Psoas muscle (tissue), 8 donors: ENCODE measurements at places on chromosomes 6 and 20. TPM values are rescaled to one million over a fixed set of nuclear protein-coding genes. Genes with fewer than 3 reads are reported as not detected.

Gene PAX1
- total RNA-seq: 0.84 TPM

Gene PRR18
- not detected for total RNA-seq

GRCh38 chr6:46052479-46052878 lies 36.8 kb upstream of the CLIC5 start:
- no peaks in the 10 kb centered on the region for H3K27me3 ChIP-seq
- DNase-seq: no peak
- no peak overlapping the region for H3K4me3 ChIP-seq
- H3K4me1 ChIP-seq: peaks cover 46% of the 10 kb centered on the region
- peak overlapping the region; percentile 92 for H3K27ac ChIP-seq
- H3K36me3 ChIP-seq: no peaks in the 10 kb centered on the region

DNA sequence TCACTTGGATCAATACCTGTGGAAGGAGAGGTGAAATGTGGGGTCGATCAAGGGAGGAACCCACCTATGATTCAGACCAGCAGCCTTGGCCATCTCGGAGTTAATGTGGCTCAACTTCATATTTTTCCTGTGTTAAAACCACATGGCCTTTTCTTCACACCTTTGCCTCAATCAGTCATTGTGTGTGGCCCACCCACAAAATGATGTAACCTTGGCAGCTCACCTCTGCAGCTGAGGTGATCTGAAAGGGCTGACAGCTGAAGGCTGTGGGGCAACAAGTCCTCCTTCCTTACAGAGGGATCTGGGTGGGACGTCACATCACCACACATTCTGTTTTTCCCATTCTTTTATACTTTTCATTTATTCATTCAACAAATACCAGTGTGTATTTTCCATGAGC lies 357.1 kb upstream of the HSF2 start:
- no peak overlapping the region for H3K4me3 ChIP-seq
- H3K4me1 ChIP-seq: peaks cover 15% of the 10 kb centered on the region
- H3K36me3 ChIP-seq: no peaks in the 10 kb centered on the region
- DNase-seq: no peak
- H3K27me3 ChIP-seq: no peaks in the 10 kb centered on the region
- H3K27ac ChIP-seq: no peak overlapping the region

DNA sequence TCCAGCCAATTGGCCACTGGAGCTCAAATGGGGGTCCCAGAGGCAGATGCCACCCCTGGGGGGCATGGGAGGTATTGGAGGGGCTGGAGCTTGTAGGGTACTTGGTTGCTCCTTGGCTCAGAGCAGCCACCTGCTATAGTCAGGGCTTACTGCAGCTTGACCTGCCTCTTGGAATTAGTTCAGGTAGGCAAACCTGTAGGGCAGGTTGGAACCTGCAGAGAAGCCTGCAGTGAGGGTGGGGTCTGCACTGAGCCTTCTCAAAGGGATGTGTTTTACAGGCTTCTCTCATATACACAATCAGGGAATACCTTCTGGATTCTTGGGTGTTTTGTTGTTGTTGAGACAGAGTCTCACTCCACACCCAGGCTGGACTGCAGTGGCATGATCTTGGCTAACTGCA lies 94.2 kb upstream of the MYL9 start:
- no peak for DNase-seq
- H3K27me3 ChIP-seq: peaks cover 1% of the 10 kb centered on the region
- H3K36me3 ChIP-seq: no peaks in the 10 kb centered on the region

GRCh38 chr20:3404402-3404801 lies 3.1 kb downstream of the DNAAF9 start:
- DNase-seq: no peak
- peaks cover 11% of the 10 kb centered on the region for H3K4me1 ChIP-seq
- H3K27me3 ChIP-seq: no peaks in the 10 kb centered on the region
- no peaks in the 10 kb centered on the region for H3K36me3 ChIP-seq
- H3K4me3 ChIP-seq: no peak overlapping the region
- H3K27ac ChIP-seq: no peak overlapping the region

GRCh38 chr6:106094964-106095335 lies 8.8 kb downstream of the PRDM1 start:
- H3K36me3 ChIP-seq: no peaks in the 10 kb centered on the region
- no peak for DNase-seq
- H3K4me1 ChIP-seq: peaks cover 6% of the 10 kb centered on the region
- peaks cover 3% of the 10 kb centered on the region for H3K27me3 ChIP-seq
- no peak overlapping the region for H3K27ac ChIP-seq

- DNase-seq: no peak
- H3K27ac ChIP-seq: no peak overlapping the region
- H3K27me3 ChIP-seq: peaks cover 6% of the 10 kb centered on the region
- H3K36me3 ChIP-seq: no peaks in the 10 kb centered on the region
- H3K4me3 ChIP-seq: no peak overlapping the region
- no peaks in the 10 kb centered on the region for H3K4me1 ChIP-seq
Observed at GRCh38 chr20:57140416-57140965, 126.0 kb downstream of the BMP7 start.

DNA sequence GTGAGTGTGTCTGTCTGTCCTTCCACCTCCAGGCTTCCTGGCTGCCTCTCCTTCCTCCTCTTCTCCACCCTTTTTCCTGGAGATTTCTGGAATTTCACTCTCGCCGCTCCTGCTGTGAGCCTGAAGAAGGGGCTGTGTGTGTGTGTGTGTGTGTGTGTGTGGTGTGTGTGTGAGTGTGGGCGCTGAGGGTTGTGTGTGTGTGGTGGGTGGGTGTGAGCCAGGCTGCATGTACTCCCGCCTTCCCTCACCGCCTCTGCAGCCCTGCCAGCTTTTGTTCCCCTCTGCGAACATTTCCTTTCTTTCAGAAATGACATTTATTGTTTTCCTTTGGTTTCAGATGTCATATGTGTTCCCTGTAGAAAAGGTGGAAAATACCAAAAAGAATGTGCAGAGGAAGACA lies 76.0 kb downstream of the SRC start:
- DNase-seq: no peak
- peaks cover 15% of the 10 kb centered on the region for H3K27me3 ChIP-seq
- H3K4me3 ChIP-seq: no peak overlapping the region

DNA sequence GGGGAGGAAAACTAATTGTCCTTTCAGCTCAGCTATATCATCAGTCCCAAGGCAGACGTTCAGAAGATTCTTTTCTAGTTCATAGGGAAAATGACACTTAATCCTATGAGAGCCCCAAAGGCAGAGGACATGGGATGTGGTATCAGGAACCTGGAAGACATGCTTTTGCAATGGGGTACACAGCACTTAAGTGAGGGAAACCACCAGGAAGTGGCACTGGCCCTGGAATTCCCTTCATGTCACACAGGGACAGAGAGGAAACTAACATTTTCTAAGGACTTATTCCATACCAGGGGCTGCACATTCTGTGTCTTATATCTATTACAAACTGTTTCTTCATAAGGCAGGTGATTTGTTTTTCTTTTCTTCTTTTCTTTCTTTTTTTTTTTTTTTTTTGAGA lies 28.2 kb downstream of the VPS52 start:
- no peak overlapping the region for H3K27ac ChIP-seq
- no peaks in the 10 kb centered on the region for H3K27me3 ChIP-seq
- H3K4me1 ChIP-seq: peaks cover 1% of the 10 kb centered on the region
- H3K36me3 ChIP-seq: no peaks in the 10 kb centered on the region

GRCh38 chr6:29651413-29652197 lies 5.3 kb upstream of the MOG start:
- H3K27me3 ChIP-seq: no peaks in the 10 kb centered on the region
- no peak overlapping the region for H3K27ac ChIP-seq
- DNase-seq: no peak
- H3K4me3 ChIP-seq: no peak overlapping the region
- H3K4me1 ChIP-seq: peaks cover 3% of the 10 kb centered on the region
- H3K36me3 ChIP-seq: no peaks in the 10 kb centered on the region

DNA sequence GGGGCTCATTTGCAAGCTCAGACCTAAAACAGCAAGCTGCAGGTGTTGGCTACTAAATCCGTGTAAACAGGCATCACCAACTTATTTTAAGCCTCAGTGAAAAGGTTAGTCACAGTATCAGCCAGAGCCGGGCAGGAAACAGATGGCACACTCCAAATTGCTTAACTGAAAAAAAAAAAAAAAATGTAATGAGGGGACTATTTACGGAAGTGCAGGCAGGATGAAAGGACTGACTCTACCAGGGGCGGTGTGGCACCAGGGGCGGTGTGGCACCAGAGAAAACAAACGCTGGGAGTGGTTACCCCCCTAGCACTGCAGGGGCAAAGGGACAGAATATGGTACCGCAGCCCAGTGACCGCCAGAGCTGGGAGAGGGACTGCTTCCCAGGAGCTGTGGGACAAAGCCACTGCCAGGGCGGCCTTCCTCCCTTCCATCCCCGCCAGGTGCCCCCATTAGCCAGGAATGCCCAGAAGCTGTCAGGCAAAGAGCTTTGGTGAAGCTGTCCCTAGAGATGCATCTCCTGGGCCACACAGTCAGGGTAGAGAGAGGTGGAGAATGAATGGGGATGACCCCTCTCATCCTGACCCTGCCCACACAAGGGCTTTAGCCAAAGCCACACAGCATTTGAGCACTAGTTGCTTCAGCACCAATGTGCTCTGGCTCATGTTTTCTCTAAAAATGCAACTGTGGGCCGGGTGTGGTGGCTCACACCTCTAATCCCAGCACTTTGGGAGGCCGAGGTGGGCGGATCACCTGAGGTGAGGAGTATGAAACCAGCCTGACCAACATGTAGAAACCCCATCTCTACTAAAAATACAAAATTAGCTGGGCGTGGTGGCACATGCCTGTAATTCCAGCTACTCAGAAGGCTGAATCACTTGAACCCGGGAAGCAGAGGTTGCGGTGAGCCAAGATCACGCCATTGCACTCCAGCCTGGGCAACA lies 39.6 kb upstream of the GFOD1 start:
- H3K27me3 ChIP-seq: no peaks in the 10 kb centered on the region
- DNase-seq: peak; percentile 78
- no peaks in the 10 kb centered on the region for H3K36me3 ChIP-seq
- peaks cover 45% of the 10 kb centered on the region for H3K4me1 ChIP-seq

- no peaks in the 10 kb centered on the region for H3K36me3 ChIP-seq
- DNase-seq: no peak
- no peaks in the 10 kb centered on the region for H3K27me3 ChIP-seq
- no peaks in the 10 kb centered on the region for H3K4me1 ChIP-seq
Observed at GRCh38 chr20:7716286-7716972, 223.8 kb downstream of the HAO1 start.

DNA sequence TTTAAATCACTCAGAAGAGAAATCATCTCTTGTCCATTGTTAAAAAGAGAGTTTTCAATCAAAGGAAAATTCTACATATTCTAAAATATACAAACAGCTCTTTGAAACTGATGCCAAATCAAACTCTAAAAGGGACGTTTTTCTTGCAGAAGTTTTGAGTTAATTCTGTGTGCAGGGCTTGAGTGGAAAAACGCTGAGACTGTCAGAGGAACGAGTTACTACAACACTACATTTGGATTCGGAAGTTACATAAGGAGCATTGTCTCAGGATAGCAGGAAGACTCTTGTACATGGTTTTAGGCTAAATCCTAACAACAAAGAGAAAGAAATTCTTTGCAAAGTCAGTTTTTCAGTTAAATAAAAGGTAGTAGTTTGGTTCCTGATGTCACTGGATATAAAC lies 155.7 kb upstream of the SUPT3H start:
- no peak for DNase-seq
- H3K27ac ChIP-seq: no peak overlapping the region
- no peaks in the 10 kb centered on the region for H3K27me3 ChIP-seq
- H3K4me3 ChIP-seq: peak overlapping the region; percentile 52
- no peaks in the 10 kb centered on the region for H3K36me3 ChIP-seq

DNA sequence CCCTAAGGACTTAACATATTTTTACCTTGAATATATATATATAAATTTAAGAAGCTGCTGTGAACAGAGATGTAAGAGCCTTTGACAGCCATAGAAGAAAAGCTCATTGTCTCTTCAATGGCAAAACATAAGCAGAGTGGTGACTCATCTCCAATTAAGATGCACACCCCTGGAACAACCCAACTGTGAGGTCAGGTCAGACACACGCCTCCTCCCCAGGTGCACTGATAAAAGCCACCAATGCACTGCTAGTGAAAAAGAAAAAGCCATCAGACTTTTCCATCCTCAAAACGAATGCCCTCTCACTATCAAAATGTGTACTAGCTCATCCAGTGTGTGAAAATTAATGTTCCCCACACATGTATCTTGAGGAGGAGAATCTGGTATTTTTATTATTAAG lies 100.1 kb downstream of the SMLR1 start:
- H3K27ac ChIP-seq: no peak overlapping the region
- no peaks in the 10 kb centered on the region for H3K36me3 ChIP-seq
- H3K27me3 ChIP-seq: no peaks in the 10 kb centered on the region
- peaks cover 13% of the 10 kb centered on the region for H3K4me1 ChIP-seq
- no peak for DNase-seq

GRCh38 chr20:36501367-36502006 lies 39.8 kb upstream of the MYL9 start:
- H3K36me3 ChIP-seq: peaks cover 13% of the 10 kb centered on the region
- no peak overlapping the region for H3K27ac ChIP-seq
- no peak overlapping the region for H3K4me3 ChIP-seq
- no peak for DNase-seq
- H3K4me1 ChIP-seq: no peaks in the 10 kb centered on the region

- H3K4me1 ChIP-seq: no peaks in the 10 kb centered on the region
- H3K27ac ChIP-seq: no peak overlapping the region
- no peak for DNase-seq
- no peaks in the 10 kb centered on the region for H3K27me3 ChIP-seq
Observed at GRCh38 chr6:19771753-19772336, 65.3 kb upstream of the ID4 start.

- no peak overlapping the region for H3K4me3 ChIP-seq
- H3K4me1 ChIP-seq: no peaks in the 10 kb centered on the region
- H3K36me3 ChIP-seq: no peaks in the 10 kb centered on the region
Observed at GRCh38 chr6:32074996-32075532, 34.1 kb downstream of the TNXB start.

Gene PACSIN1
- total RNA-seq: not detected

Gene DNAH8
- 0.02 TPM for total RNA-seq

DNA sequence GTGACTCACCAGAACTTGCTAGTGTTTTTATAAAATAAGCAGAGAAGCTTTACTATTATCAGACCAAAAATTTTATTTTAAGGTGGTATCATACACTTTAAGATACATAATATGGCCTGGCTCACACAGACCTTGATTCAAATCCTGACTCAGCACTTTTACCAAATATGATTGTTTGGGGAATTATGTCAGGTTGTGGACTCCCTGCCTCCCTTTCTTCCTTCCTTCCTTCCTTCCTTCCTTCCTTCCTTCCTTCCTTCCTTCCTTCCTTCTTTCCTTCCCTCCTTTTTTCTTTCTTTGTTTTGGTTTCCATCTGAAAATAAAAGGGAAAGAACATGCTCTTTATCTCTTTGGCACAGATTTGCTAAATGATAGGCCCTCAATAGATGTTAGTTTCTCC lies 186.0 kb upstream of the MMS22L start:
- no peaks in the 10 kb centered on the region for H3K4me1 ChIP-seq
- no peaks in the 10 kb centered on the region for H3K27me3 ChIP-seq
- no peak overlapping the region for H3K27ac ChIP-seq
- H3K4me3 ChIP-seq: no peak overlapping the region
- DNase-seq: no peak

Gene FAM184A
- 0.52 TPM for total RNA-seq

- H3K27me3 ChIP-seq: no peaks in the 10 kb centered on the region
- H3K27ac ChIP-seq: no peak overlapping the region
- no peak for DNase-seq
- H3K4me3 ChIP-seq: no peak overlapping the region
- H3K36me3 ChIP-seq: no peaks in the 10 kb centered on the region
- no peaks in the 10 kb centered on the region for H3K4me1 ChIP-seq
Observed at GRCh38 chr20:54266844-54267243, 59.0 kb downstream of the PFDN4 start.
